ENCODE measurements at places on chromosomes 4 and X. TPM values are rescaled to one million over a fixed set of nuclear protein-coding genes. Genes with fewer than 3 reads are reported as not detected.

The TMEM144 gene
- total RNA-seq = 2.8 TPM

The CCDC110 gene
- total RNA-seq = 5.4 TPM

The ARHGAP36 gene
- total RNA-seq = not detected

The SULT1E1 gene
- total RNA-seq = 0.12 TPM

The FAM9C gene
- total RNA-seq = not detected

The FATE1 gene
- total RNA-seq = 0.31 TPM

The IQSEC2 gene
- total RNA-seq = 81.6 TPM

The MAGEB5 gene
- not detected for total RNA-seq

The TLR2 gene
- 2.1 TPM for total RNA-seq

The TLR10 gene
- 0.14 TPM for total RNA-seq

Measured in GM23338 (cell line).